ENCODE measurements at places on chromosomes 2 and 18.
A peak's percentile ranks its signal among the peaks of the same experiment; 100 is the strongest.

GRCh38 chr18:37160038-37160820 lies 331.3 kb downstream of the KIAA1328 start:
- no peak for DNase-seq

- DNase-seq: no peak
These were observed 8.2 kb downstream of the FBXO11 start for GRCh38 chr2:47897883-47898731.

- DNase-seq: no peak
These were observed 275.8 kb downstream of the KCNS3 start for GRCh38 chr2:18154259-18154658.

- no peak for DNase-seq
These were observed 56.8 kb downstream of the POLR1A start for GRCh38 chr2:86048888-86049287.

GRCh38 chr2:219126555-219126954 lies 34.1 kb downstream of the NHEJ1 start:
- DNase-seq: no peak

GRCh38 chr2:167381349-167381748 lies 493.1 kb downstream of the XIRP2 start:
- DNase-seq: no peak

- no peak for DNase-seq
These were observed 31.8 kb downstream of the TXNL1 start for GRCh38 chr18:56606618-56607017.

- no peak for DNase-seq
These were observed 143.5 kb upstream of the MSH6 start for GRCh38 chr2:47639467-47639866.

- no peak for DNase-seq
These were observed 82.7 kb downstream of the SH3BP4 start for GRCh38 chr2:235034265-235035118.

GRCh38 chr2:8659092-8659734 lies 22.6 kb upstream of the ID2 start:
- no peak for DNase-seq

DNA sequence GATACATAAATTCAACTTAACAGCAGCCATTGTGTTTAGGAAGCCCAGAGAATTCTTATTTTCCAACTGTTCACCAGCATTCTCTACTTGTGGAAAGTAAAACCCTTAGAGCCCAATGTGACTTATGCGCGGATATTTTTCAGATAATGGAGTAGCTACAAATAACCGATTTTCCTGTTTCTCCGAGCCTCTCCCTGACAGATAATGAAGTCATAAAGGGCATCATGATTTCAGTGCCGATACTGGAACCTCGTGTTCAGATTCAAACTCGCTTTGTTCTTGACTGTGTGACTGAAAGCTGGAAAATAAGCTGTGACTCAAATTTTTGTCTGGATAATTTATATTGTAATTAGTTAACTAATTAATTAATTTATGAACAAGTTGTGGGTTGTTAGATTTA lies 228.2 kb downstream of the VAPA start:
- DNase-seq: no peak

DNA sequence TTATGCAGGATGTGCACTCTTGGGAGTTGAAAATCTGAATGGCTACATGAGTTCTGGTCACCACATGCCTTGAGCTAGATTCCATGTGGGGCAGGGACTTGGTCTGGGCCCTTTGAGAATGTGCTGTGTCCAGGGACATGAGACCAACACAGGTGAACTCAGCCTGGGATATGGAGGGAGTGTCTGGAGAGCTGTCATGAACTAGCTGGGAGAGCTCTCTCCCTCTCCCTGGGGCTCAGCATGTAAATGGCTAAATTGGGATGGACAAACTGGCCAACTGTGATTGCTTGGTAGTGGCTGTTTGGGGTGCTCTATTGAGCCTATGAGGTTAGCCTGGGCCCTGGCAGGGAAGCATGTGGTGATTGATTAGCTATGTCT lies 105.1 kb upstream of the HS6ST1 start:
- DNase-seq: no peak

GRCh38 chr2:236819275-236820002 lies 249.8 kb downstream of the ACKR3 start:
- DNase-seq: no peak

GRCh38 chr2:88131201-88131998 lies 3.5 kb upstream of the FABP1 start:
- DNase-seq: no peak

DNA sequence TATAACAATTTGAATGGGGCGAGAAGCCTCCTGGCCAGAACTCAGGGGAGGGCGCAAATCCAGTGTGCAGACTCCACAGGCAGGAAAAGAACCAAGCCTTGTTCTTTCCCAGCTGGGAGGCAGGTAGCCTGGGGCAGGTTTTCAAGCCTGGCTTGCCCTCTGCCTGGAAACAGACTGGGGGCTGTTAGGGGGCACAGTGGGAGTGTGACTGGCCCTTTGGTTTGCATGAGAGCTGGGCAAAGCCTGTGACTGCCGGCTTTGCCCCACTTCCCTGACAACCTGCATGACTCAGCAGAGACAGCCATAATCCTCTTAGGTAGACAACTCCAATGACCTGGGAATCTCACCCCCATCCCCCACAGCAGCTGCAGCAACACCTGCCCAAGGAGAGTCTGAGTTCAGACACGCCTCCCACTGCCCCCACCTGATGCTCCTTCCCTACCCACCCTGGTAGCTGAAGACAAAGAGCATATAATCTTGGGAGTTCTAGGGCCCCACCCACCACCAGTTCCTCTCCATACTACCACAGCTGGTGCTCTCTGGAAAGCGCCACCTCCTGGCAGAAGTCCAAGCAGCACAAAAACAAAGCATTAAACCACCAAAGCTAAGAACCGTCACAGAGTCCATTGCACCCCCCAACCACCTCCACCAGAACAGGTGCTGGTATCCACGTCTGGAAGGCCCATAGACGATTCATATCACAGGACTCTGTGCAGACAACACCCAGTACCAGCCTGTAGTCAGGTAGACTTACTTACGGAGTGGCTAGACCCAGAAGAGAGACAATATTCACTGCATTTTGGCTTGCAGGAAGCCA lies 402.5 kb downstream of the STK39 start:
- DNase-seq: no peak

- DNase-seq: no peak
These were observed 372.6 kb downstream of the SLC4A3 start for GRCh38 chr2:220000080-220000479.

GRCh38 chr2:151845481-151845880 lies 17.3 kb upstream of the ARL5A start:
- no peak for DNase-seq

DNA sequence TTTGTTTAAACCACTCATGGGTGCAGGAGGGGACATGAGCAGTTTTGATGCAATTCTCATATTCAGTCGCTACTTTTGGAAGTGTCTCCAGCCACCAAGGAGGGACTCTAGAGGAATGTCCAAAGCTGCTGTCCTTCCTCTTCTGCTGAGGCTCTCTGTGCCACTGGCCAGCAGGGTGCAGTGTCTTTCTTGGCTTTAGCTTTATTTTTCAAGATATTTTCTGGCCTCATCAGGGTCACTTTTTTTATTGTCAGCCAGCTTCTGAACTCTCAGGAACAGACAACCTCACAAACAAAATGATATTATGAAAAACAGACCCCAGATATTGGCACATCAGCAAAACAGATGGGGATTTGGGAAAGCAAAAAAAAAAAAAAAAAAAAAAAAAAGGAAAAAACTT lies 289.3 kb upstream of the ZSWIM2 start:
- no peak for DNase-seq

GRCh38 chr2:149561309-149561926 lies 26.2 kb downstream of the MMADHC start:
- no peak for DNase-seq

GRCh38 chr2:239274391-239275043 lies 126.3 kb downstream of the HDAC4 start:
- DNase-seq: no peak

- DNase-seq: no peak
These were observed 236.2 kb downstream of the IKZF2 start for GRCh38 chr2:212915121-212915782.

GRCh38 chr18:7743256-7743655 lies 176.1 kb downstream of the PTPRM start:
- DNase-seq: no peak

DNA sequence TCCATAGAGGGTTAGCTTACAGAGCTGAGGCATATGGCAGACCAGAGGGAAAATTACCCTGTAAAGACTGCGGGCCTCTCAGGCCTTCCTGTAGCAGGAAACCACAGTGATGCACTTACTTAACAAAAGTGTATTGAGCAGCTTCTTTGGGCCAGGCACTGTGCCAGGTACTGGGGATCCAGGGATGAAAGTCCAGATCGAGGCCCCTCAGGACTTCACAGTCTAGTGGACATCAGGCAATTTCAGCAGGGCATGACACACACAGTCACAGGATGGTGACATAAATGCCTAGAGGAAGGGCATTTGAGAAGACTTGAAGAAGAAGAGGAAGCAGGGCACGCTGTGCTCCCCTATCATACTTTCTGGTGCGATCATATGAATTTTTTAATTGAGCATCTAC lies 71.7 kb downstream of the MARCO start:
- DNase-seq: no peak

GRCh38 chr18:35661483-35662146 lies 80.1 kb downstream of the GALNT1 start:
- no peak for DNase-seq

- no peak for DNase-seq
These were observed 62.0 kb downstream of the ODC1 start for GRCh38 chr2:10385933-10386773.

DNA sequence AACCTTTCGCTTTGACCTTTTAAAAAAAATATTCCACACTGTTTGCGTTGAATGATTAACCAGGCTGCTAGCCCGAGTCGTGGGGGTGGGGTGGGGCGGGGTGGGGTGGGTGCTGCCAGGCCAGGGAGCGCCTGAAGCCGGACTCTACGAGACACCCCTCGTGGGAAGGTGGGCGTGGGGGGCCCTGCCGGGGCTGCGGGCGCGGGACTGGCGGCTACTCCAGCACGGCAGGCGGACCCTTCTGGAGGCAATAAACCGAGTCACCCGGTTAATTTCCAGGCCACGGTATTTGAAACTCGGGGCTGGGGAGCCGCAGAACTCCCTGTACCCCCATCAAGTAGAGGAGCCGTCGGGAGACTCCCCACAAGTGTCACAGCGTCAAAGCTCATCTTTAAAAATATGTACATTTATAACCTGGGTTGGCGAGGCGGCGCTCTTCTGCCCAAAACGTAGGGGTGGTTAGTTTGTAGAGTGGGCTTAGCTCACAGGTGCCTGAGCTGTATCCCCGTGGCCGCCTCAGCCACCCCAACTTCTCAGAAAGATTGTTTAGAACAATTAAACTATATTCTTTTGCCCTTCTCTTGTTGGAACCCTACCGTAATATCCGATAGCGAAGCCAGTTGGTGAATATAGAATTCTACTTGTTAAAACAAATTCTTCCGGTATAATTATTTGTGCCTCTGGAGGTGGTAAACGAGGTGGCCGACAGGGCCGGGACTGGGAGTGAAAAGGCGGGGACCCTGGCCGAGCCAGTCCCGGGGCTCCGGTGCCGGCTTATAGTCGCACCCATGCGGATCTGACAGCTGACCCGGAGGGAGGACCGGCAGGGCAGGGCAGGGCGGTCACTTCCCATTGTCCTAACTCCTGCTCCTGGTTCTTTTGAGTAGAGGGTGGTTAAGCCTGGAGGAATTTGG lies 1.4 kb downstream of the B3GNT2 start:
- peak; percentile 22 for DNase-seq

GRCh38 chr2:127593228-127594115 lies 52.5 kb upstream of the GPR17 start:
- DNase-seq: no peak

- no peak for DNase-seq
These were observed 38.3 kb downstream of the SFXN5 start for GRCh38 chr2:73033142-73033765.

DNA sequence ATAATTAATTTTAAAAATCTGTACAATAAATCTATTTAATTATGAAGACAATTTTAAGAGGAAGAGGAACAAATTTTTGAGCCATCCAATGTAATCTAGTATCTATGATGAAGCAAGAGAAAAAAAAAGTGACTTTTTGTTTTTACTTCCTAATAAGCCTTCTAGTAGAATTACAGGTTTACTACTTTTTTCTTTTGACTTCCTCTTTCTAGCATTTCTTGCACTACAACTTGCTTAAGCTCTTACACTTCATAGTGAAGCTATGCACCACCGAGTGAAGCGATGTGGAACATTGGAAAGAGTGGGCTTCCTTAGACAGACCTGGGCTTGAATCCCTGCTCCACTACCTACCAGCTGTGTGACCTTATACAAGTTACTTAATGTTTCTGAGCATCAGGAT lies 2.1 kb downstream of the SERPINB2 start:
- DNase-seq: no peak

- no peak for DNase-seq
These were observed 73.2 kb downstream of the ASB1 start for GRCh38 chr2:238499731-238500580.

DNA sequence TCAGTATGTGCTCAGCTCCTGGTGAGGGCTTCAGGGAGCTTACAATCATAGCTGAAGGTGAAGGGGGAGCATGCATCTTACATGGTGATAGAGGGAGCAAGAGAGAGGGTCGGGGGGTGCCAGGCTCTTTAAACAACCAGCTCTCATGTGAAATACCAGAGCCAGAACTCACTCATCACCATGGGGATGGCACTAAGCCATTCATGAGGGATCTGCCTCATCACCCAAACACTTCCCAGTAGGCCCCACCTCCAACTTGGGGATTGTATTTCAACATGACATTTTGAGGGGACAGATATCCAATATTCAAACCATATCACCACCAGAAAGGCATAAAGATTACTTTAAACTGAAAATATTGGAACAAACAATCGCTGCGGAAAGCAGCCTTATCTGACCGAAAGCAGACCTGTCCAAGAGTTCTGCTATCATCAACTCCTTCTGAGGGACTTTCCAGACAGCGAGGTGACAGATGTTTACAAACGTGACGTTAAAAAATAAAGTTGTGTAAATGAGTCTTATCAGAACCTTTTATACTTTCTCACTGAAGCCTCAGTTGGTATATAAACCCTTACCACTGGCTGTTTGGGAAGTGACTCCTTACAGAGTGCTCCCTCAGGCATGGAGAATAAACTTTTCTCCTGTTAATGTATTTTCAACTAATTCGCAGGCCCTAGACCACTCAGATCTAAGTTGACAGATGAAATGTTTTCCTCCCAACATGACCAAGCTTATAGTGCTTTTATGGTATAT lies 35.5 kb upstream of the PTH2R start:
- DNase-seq: no peak

DNA sequence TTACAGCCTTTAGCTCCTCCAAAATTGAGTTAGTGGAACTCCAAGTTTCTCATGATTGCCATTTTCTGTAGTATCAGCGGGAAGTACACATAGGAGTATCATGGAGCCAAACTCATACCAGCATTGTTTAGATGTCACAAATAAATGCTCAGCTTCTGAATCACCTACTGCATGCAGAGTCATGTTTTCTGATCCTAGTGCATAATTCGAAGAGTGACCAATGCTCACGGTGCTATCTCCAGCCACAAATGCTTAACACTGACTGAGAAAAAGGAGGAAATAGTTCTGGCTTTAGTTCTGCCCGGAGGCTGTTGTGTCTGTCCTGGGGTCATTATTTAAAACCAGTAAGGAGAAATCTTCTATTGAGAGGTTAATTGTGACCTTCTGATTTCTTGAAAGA lies 45.4 kb upstream of the LRATD1 start:
- no peak for DNase-seq

GRCh38 chr2:70498054-70498453 lies 55.6 kb downstream of the TGFA start:
- no peak for DNase-seq

Measured in stimulated activated CD4-positive, alpha-beta T cell treated with anti-CD3 and anti-CD28 coated beads, Interleukin-12 subunit alpha, Interleukin-12 subunit beta, amount 100 ng/mL, for 4 hours (primary cell).